T-helper 9 cell (primary cell): ENCODE measurements at places on chromosomes 7 and 10.
A peak's percentile ranks its signal among the peaks of the same experiment; 100 is the strongest.

DNA sequence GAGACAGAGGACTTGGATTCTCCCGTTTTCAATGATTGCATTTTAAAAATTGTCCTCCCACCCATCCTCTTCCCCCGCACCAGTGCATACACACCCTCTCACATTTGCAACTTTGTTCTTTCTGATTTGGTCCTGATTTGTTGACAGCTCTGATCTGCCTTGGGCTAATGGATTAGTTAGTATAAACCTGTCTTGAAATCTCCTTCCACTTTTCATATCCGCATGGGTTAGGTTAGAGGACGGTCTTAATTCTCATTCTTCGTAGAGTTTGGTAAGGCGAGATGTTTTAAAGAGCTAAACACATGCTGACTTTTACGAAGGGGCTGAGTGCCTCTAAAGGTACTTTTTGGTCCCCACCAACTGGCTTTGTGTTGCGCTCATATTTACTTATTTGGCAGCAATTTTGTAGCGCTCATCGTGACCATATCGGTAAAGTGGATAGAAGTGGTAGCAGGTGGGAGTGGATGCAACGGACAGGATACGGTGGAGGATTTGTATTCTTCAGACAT lies 1.1 kb downstream of the AHR start:
- no peak for DNase-seq

DNA sequence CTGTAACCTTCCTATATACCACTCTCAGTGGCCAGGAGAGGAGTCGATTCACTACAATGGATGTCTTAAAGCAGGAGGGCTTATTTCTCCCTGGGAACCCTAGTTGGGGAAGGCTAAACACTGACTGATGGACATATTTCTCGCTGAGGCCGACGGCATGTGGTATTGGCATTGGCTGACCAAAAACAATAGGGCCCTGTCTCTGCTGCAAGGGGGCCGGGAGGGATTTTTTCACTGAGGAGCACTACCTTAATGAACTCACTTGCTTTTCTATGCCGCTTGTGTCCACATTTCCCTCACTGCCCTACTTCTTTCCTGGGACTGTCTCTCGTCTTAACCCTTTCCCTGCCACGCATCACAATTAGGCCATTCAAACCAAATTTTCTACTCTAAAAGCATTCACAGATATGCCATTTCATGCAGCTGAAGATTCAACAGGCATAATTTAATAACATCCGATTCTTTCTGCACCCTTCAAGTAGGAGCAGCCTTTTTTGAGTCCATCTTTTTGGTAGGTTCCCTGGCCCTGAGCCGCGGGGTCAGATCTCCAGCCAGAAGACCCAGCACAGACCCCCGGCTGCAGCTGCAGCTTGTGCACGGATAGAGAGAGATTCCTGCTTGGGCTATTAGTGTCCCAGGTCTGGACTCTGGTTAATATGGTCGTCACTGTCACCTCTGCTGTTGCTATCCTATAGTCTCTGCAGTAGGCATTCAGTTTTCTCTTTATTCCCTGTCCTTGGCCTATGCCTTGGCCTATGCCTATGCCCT lies 118.7 kb downstream of the HIPK2 start:
- DNase-seq, result no peak

DNA sequence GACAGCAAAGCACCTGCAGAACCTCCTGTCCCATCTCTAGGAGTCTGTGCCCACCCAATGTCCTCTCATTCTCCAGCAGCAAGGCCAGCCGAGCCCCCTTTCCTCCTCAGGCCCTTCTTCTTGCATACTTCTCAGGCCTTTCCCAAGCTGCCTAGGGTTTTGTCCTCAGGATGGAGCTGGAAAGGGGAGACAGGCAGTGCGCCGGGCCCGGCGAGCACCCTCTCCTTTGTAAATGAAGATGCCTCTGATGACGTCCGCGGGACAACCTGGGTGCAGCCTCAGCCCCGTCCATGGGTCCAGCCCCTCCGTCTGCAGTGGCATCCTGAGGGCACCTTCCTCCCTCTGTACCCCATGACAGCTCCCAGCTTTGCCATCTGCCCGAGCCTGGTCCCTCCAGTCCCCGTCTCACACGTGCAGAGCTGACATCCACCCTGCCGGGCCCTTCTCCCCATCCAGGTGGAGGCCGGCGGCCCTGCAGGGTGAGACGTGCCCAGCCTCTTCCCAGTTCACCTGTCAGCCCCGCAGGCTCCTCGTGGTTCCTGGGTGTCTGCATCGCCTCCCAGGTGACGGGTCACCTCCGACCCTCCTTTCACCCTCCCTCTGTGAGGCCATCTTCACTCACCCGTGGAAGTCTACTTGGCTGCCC lies 36.4 kb downstream of the JAKMIP3 start:
- DNase-seq, result no peak

DNA sequence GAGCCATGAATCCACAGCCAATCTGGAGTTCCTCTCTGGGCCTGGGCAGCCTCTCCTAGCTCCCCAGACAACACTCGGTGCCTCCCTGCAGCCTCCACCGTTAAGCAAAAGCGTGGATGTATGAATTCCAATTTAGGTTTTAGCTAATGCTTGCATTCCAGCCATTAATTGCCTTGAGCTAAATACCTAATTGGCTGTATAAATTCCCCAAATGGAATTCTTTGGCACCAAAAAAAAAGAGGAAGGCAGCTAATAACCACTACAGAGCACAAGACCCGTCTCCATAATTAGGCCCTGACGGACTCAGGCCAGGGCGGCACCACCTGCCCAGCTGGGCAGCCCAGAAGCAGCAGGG lies 140.5 kb downstream of the PTPRN2 start:
- DNase-seq, result no peak

DNA sequence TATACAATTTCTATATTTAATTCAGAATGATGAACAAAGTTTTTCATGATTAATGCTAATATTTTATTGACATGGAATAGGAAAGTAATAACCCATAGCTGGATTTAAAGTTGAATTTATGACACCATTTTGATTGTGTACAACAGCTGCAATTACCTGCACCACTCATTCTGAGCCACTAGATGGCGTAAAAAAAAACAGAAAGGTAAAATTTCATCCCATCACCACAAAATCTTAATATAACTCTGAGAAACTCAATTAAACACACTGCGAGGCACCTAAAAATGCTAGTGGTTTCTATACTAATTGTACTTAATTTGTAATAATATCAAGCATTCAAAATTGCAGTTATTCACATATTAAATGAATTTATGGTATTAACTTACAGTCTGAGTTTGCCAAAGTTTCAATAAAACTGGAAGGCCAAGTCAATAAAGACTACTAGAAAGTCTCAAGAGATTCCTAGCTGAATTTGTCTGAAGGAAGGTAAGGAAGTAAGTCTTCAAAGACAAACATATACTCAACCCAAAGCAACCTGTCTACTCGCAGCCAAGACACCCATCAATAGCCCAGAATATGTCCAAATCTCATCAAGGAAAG lies 182.5 kb downstream of the SKAP2 start:
- DNase-seq, result no peak

DNA sequence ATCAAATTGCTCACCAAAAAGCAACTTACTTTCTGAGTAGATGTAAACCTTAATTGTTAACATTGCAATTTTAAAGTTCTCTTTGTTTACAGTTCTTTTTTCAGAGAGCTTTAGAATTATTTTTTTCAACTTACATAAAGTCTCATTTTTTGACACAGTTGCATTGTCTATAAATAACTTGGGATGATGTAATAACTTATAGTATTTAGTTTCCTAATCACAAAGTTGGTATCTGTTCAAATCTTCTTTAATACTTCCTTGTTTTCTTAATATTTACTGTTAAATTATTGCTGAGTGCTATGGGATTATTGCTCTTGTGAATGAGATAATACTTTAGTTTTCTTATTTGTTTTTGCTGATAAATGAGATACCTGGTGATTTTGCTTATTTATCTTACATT lies 18.9 kb upstream of the SUV39H2 start:
- no peak for DNase-seq

DNA sequence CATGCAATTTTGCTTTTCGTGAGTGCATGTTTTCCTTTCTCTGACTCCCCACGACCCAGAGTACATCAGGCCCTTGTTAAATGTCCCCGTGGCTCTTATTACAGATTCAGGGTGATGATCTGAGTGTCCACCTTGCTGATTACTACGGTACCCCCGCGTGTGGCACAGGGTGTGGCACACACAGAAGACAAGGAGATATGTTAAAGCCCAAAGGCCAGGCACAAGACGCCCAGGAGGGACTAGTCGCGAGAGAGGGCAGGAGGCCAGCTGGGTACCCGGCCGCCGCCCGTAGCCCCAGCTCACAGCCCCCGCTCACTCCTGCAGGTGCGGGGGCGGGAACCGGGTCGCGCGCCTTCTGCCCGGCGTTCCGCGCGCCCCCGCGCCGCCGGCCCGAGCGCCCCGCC lies 281 bp upstream of the EXOC6 start:
- DNase-seq, result no peak

DNA sequence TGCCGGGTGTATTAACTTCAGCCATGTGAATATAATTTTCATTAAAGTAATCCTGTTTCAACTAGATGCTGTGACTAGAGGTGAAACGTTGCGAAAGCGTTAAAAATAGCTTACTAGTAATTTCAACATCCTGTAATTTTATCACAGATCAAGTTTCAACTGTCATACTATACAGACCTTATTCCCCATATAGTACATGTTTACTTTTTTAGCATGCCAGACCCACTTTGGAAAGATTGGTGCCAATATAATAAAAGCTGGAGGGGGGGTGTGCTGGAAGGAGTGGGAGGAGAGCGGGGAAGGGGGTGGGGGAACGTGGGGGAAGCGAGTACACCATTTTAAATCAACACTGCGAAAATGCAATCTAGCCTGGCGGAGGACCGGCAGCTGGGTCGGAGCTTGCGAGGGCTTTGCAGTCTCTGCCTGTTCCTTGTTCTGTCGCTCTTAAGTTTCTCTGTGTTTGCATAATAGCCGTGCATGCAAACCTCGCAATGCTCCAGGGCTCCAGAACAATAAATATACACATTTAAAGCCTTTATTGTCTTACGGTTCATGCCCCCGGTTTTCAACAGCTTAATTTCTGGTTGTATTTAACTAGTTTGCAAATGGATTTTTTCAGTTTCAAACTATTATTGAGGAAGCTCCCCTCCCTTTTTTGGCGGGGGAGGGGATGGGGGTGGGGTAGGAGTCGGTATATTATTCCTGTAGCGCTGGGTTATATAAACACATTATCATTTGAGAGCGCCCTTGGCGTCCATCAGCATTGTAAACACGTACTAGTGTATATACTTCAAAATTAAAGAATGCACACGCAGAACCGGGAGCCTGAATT lies 1.3 kb upstream of the ARID5B start:
- DNase-seq, result peak; percentile 31

DNA sequence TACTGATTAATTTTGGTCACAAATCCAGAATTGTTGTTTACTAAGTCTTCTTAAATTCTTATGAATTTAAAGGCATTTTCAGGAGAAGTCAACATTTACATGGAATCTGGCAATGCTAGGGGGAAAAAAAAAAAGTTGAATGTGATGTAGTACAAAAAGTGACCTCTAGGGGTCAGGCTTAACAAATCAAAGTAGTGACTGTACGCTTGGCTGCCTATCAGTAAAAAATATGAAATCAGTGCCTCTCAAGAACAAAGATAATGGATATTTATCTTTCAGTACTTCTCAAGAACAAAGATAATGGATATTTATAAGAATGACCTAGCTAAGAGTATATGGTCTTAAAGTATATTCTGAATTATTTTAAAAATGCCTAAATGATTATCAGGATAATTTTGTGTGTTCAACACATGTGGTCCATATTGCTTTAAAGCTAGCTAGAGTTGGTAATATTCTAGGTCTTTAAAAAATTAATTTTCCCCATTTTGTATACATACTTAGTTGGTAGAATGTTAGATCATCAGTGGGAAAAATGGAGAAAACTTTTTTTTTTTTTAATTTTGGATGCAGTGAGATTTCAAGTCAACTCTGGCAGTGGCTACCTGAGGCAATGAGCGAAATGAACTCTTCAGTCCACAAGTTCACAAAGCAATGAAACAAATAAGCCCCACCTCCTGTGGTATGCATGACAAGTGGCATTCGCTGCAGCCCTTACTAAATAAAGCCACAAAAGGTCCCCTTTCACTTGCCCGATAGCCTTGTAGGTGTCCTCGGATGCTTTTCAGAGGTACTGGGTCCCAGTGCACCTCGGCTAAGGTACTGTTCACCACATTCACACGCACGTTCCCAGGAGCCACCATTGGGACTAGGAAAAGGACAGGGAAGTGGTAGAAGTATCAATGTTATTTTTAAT lies 51.2 kb upstream of the LAMB4 start:
- DNase-seq, result no peak

- DNase-seq, result no peak
Observed at GRCh38 chr7:136890399-136890798, 21.9 kb downstream of the CHRM2 start.

DNA sequence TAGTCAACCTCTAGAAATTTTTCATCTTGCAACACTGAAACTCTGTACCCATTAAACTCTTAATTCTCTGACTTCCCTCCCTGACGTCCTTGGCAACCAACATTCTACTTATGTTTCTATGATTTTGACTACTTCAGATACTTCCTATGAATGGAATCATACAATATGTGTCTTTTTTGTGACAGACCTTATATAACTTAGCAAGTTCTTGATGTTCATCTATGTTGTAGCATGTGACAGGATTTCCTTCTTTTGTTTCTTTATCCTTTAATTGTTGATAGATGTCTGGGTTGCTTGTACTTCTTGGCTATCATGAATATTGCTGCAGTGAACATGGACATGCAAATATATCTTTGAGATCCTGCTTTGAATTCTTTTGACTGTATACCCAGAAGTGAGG lies 240.8 kb downstream of the ADK start:
- no peak for DNase-seq

- DNase-seq, result no peak
Observed at GRCh38 chr10:56449770-56450169, 88.7 kb upstream of the ZWINT start.

GRCh38 chr10:131311402-131311660 lies 190 bp downstream of the TCERG1L start:
- DNase-seq, result no peak

DNA sequence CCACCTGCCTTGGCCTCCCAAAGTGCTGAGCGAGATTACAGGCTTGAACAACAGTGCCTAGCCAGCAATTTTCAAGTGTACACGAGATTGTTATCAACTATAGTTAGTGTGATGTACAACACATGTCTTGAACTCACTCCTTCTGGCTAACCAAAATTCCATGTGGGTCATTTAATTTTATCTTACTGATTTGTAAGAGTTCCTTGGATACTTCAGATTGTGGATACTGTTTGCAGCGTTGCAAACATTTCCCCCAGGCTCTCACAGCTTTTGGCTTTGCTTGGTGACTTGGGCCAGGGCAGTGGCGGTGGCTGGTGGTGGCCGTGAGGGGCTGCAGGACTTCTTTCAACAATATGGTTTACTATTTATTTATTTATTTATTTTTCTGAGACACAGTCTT lies 8.5 kb upstream of the TMEM270 start:
- DNase-seq, result no peak

- no peak for DNase-seq
Observed at GRCh38 chr7:156504687-156505545, 135.7 kb upstream of the RNF32 start.

- peak; percentile 45 for DNase-seq
Observed at GRCh38 chr7:104943502-104944343, 70.3 kb upstream of the KMT2E start.
